Stimulated activated CD8-positive, alpha-beta memory T cell treated with anti-CD3 and anti-CD28 coated beads, Interleukin-15, amount 100 ng/mL, for 4 hours (primary cell): ENCODE measurements at places on chromosomes 2 and 18.

DNA sequence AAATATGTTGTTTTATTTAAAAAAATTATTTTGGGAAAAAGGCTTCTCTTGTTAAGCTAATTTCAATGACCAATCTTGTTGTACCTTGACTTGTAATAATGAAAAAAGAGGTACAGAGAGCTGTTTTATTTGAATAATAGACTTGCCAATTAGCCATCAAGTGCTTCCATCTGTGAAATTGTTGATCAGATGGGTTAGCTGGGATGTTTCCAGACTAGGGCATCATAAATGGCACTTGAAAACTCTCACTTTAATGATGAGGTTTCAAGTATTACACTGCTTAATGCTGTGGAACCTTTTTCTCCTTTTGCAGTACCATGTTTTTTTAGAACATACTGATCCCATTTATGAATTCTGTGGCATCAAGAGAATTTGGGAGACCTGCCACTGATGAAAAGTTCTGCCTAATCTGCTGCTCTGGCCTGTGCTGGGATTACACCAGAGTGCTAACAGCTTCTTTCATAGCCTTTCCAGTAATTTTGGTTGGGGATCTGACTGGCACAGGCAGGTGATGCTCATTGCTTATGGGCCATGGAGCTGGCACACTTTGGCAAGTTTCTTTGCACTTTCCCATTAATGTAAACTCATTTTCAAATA, 24.2 kb downstream of the PSMD14 start:
- no peak for DNase-seq

DNA sequence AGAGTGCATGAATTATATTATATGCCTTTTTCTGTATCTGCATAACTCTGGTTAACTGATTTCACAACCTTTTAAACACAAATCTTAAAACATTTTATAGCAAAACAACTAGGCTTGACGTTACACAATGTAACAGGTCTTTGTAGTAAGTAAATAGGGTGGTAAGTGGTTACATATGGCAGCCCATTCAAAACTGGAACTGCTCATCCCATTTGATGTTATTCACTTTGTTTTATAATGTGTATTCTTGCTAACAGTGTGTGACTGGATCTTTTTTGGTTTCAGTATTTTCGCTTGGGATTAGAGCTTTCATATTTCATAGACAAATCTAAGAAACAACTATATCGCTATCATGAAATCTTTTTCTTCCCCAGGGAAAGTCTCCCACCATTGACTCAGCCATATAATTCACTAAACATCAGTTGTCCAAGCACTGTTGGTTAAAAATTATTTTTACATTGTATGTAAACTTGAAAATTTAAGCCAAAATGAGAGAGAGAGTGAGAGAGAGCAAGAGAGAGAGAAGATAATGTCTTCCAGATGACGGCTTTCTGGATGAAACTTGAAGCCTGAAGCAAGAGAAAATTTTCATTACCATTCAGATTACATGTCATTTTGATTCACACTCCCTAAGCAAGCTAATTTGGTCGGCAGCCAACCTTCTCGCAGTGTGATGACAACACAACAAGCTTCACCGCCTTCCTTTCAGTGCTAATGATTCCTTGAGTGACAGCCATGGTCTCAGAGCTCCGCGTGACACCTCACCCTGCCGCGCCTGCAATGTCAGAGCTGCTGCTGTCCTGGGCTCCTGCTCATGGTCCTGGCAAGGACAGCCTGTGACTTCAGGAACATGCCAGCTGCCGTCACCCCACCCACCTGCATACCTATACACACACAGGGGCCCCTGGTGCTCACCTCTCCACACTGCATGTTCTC, 946.9 kb upstream of the SOX11 start:
- no peak for DNase-seq

- no peak for DNase-seq
Observed at GRCh38 chr2:169397697-169398096, 35.4 kb upstream of the LRP2 start.

DNA sequence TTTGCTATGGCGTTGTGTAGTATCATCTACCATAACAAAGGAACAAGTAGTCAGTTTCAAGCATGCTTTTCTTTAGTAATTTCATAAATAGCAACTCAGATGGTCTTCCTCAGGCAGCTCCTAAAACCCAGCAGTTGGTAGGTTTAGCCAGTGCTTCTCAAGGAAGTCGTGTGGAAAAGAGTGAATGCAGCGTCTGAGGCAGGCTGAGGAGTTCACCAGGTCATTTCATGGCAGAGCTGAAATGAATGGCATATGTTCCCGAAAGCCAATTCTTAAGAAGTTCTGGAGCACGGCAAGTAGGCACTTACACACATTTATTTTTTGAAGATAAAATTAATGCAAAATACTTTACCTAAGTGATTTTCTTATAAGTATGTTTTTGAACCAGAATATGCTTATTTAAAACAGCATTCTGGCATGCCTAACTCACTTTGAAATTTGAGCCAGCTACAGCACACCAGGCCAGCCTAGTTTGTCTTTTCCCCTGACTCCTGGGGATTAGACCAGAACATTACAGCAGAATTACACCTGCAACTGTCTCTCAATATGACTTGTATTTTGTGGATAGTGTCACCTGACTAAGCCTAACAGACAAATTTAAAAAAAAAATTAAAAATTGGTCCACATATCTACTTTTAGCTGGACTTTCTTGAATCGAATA, 62.2 kb downstream of the OSBPL6 start:
- no peak for DNase-seq

GRCh38 chr18:2958819-2959298, 54.1 kb downstream of the LPIN2 start:
- DNase-seq: no peak

GRCh38 chr2:42196403-42197267, 27.5 kb downstream of the EML4 start:
- no peak for DNase-seq
